ENCODE measurements at places on chromosomes 4 and X. TPM values are rescaled to one million over a fixed set of nuclear protein-coding genes. Genes with fewer than 3 reads are reported as not detected.

DNA sequence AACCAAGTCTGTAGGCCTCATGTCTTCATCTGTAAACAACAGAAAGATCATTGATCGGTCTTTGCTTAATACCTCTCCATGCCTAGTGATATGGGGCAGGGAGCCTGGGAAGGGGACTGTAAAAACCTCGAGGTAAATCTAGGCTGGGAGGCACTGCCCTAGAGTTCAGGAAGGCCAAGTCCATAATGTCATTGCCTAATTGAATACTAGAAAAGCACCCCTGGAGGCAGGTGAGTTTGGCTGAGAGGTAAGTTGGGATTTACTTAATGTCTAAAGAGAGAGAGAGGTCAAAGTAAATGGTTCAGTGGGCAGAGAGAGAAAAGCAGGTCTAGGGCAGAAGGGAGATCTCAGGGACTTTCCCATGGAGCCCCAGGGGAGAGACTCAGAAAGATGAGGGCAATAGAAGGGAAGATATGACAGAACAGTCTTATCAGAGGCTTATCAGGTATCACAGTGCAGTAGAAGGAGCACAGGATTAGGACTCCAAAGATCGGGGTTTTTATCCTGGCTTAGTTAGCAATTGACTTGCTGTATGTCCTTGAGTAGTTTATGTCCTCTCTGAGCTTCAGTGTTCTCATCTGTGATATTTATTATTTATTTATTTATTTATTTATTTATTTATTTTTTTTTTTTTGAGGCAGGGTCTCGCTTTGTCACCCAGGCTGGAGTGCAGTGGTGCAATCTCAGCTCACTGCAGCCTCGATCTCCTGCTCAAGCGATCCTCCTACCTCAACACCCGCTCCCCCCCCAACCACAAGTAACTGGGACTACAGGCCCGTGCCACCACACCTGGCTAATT is 85.2 kb downstream of the SLC16A2 start:
- no peak for DNase-seq

DNA sequence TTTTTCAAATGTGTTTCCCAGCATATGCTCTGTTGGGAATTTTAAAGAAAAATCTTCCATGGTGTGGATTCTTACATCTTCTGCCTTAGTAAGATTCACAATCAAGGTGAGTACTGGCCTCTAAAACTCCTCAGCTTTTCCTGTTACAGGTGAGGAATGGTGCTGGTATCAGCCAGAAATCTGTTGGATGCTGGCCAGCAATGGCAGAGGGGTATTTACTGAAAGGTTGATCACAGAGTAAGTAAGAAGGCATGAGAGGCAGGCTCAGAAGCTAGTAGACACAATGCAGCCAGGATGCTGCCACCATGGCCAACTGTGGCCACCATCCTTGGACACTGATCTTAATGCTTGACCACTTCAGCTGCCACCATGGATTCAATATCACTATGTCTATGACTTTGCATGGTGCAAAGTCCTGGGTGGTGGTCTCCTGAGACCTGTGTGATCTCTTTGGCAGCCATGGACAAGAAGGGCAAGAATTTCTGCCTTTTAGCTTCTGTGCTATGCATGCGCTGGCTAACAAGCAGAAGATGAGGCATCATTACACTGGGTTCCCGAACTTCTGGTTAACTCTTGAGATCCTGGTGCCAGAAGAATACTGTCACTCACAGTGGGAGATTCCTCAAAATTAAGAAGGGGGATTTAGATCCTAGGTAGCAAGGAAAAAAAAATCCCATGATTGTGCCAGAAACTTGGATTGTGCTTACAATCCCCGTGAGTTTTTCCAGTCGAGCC is 60.2 kb downstream of the CHRNA9 start:
- DNase-seq, result no peak

GRCh38 chr4:109214622-109215301 is 87.7 kb downstream of the COL25A1 start:
- DNase-seq, result no peak

GRCh38 chr4:80619070-80619674 is 283.6 kb downstream of the CFAP299 start:
- DNase-seq, result no peak

DNA sequence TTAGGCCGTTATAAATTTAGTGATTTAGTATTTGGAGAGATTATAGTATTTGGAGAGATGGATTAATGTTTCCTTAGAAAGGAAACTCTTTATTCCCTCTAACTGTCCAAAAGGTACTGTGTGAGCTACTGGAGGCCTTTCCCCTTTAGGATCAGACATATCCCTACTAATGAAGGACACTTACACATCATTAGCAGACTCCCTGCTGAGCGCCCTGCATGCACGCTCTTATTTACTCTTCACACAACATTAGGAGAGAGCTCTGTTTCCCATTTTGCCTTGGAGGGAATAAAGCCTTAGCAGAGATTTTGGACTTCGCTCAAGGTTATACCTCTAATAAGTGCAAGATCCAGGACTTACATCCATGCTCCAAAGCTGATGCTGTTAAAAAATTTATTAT is 17.8 kb upstream of the STOX2 start:
- no peak for DNase-seq

- no peak for DNase-seq
Observed at GRCh38 chrX:16839852-16840460, 30.2 kb downstream of the RBBP7 start.

- no peak for DNase-seq
Observed at GRCh38 chr4:174856926-174857800, 28.1 kb upstream of the GLRA3 start.

DNA sequence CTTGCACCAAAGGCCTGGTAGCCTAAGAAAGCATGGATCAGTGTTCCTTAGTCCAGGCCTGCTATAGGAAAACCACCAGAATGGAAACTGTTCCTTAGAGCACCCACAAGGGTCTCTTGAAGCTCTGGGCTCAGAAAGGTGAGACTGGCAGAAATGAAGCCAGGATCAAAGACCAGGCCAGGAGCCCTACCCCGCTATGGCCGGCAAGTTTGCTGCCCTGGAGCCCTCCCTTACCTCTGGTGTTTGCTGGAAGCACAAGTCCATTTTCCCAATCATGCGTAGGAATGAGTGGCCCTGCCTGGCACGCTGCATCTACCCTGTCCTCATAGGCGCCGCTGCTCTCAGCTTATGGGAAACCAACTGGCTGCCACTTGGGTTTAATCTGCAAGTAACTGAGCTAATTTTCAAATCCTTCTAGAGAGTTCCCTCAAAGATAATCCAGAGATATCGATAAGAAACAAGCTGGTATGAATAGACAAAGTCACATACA is 37.4 kb downstream of the BCOR start:
- no peak for DNase-seq

DNA sequence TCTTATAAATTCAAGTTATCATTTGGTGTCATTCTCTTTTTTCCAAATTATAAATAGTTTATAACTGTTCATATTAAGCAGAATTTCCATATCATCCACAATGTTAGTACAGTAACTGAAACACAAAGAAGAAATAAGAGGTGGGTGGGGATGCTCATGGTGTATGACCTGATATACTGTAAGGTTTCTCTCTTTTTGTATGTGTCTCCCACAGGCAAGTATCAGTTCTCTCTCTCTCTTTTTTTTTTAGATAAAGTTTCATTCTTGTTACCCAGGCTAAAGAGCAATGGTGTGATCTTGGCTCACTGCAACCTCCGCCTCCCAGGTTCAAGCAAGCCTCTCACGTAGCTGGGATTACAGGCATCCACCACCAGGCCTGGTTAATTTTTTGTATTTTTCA is 43.7 kb upstream of the UGT2A3 start:
- no peak for DNase-seq

- DNase-seq, result no peak
Observed at GRCh38 chr4:112170451-112170993, 25.3 kb downstream of the FAM241A start.

DNA sequence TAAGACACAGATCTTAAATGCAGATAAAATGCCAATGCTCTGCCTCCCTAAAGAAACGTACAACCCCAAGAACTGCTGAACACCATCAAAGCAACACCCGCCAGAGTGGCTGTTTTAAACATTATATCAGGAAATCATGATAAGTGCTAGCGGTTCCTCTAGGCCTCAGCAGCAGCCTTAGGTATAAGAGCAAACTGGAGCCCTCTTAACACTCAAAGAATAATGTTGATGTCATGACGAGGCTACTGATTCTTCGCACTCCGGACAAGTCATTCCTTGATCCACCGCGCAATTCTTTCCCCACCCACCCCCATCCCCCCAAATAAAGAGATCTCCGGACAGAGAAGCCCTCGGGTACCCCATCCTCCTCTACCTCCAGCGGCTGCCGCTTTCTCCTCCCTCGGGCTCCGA is 507 bp downstream of the LIN54 start:
- DNase-seq, result no peak

DNA sequence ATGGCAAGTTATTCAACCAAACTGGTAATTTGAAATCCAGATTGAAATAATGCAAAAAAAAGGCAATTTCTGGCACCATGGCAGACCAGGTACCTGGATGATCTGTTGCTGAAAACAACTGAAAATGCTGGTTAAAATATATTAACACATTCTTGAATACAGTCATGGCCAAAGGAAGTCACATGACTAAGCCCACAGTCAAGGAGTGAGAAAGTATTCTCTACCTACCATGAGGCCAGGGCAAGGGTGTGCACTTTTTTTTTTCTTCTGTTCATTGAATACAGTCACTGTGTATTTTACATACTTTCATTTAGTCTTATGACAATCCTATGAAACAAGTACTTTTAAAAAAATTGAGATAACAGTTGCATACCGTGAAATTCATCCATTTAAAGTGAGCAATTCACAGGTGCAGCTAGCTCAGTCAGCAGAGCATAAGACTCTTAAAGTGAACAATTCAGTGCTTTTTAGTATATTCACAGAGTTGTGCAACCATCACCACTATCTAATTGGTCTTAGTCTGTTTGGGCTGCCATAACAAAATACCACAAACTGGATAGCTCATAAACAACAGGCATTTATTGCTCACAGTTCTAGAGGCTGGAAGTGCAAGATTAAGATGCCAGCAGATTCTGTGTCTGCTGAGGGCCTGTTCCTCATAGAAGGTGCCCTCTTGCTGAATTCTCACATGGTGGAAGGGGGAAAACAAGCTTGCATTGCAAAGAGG is 4.8 kb upstream of the MPP1 start:
- DNase-seq, result no peak

DNA sequence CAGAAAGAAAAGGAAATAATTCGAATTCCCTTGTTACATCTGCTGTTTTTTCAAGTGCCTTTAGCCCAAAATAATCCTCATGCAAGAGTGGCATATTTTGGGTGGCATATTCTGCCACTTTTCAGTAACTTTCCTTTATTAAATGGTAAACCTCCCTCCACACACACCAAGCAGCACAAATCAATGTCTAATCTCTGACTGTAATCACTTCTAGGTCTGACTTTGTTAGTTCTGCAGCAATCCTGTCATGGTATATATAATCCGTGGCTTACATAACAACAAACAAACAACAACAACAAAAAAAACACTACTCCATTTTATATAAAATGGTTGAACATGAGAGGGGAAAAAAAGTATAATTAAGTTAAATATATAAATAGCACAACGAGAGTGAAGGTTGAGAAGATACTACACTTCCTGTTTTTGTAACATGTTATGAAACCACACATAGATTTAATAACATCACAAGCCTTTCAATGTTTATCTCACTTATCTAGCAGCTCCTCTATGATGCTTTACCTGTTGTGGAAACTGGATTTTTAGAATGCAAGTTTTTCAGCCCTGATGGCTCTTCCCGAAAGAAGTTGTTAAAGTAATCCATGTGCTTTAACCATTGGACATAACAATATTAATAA is 715.4 kb downstream of the GRXCR1 start:
- DNase-seq, result no peak

DNA sequence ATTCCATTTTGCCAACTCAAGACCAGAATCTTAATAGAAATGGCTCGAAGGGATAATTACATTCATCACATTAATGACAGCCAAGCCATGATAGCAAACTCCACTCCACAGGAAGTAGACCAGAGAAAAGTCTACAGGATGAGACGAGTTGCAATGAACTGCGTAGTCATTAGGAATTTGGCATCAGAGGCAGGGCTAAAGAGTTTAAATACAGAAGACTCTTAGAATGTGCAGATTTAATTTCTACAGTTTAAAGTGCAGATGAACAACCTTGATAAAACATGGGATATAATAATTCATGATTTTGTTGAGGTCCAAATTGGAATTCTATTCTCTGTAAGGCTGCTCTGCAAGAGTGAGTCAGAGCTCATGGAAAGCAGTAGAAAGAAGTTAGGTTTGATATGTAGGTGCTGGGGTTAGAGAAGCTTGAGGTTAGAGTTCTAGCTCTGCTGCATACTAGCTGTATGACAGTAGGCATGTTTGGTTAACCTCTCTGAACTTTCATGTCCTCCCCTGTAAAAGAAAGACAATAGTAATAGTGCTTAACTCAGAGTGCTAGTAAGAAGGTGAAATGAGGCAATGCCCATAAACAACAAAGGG is 32.2 kb downstream of the LNX1 start:
- DNase-seq, result no peak

GRCh38 chrX:72101597-72102037 is 30.1 kb downstream of the RTL5 start:
- no peak for DNase-seq

DNA sequence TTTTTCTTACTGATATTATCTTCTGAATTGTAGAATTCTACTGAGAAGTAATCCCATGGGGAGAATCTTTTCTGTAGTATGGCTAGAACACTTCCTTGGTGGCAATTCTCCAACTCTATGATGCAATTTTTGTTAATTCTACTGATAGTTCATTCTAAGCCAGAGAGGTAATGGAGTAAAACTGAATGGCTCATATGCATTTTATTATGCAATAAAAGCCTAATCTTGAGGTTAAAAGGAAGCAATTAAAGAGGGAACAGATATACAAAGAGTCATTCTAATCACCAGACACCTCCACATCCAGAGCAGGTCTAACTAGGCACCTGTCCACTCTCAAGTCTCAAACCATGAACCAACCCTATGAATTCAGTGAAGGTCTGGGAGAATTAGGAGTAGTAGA is 9.7 kb downstream of the RAP2C start:
- no peak for DNase-seq

- DNase-seq, result peak; percentile 50
Observed at GRCh38 chrX:51332188-51332942, at the start of gene NUDT10. TSS of gene NUDT10 (plus strand) at chrX:51332822. CDS start at chrX:51332966, 144 bp downstream.

- no peak for DNase-seq
Observed at GRCh38 chr4:122612540-122612939, 8.3 kb downstream of the IL21 start.

DNA sequence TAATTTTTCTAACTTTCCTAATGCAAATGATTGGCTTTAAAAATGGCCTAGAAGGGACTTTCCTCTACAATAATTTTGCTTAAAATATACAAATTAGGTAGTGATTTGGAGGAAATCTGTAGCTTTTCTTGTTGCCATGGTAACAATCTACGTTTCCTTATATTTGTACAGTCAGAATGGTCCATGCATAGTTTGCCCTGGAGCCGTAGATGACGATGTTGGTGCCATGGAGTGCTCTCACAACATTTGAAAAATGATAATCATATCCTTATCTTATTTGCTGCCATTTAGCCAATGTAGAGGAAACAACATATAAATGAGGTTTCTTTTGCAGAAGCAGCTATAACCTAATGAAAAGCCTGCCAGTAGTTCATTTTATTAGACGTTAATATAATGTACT is 89.0 kb upstream of the NMU start:
- no peak for DNase-seq

ZFP92 gene
- total RNA-seq, result 0.89 TPM

DIPK2B gene
- total RNA-seq, result not detected

ITIH6 gene
- total RNA-seq, result not detected

JCHAIN gene
- not detected for total RNA-seq

CPLX1 gene
- 1.9 TPM for total RNA-seq

FDCSP gene
- not detected for total RNA-seq

SLC2A9 gene
- total RNA-seq, result 0.52 TPM

DOK7 gene
- not detected for total RNA-seq

PNMA6F gene
- not detected for total RNA-seq

All from activated naive CD4-positive, alpha-beta T cell treated with anti-CD3 and anti-CD28 coated beads, Interleukin-2, amount 50 U/mL, for 72 hours (primary cell).